NT2/D1 (cell line): ENCODE measurements at places on chromosomes 12 and 14.

- DNase-seq = no peak
Measured at GRCh38 chr12:27822076-27822712, 42.2 kb upstream of the MANSC4 start.

- DNase-seq = no peak
Measured at GRCh38 chr12:122875590-122876220, 20.2 kb downstream of the VPS37B start.

GRCh38 chr12:6547987-6548386, 7.9 kb downstream of the IFFO1 start:
- DNase-seq = peak; percentile 88

DNA sequence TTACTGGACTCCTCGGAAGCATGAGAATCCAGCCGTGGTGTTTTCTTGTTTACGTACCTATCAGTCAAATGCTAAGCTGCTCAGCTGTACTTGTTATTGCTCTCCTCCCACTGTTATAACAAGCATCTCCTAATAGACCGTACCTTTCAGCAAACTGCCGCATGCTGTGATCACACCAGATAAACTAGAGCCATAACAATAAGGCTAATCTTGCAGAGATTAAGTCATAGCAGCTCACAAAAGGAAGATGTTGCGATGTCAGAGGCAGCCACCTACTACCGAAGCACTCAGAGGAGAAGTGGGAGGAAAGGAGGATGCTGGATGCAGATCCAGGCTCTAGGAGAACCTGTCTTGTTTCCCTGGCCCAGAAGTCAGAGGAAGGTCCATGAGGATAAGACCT, 196.0 kb downstream of the GALC start:
- peak; percentile 27 for DNase-seq

- no peak for DNase-seq
Measured at GRCh38 chr14:50977863-50978528, 33.7 kb upstream of the PYGL start.

- DNase-seq = no peak
Measured at GRCh38 chr12:34335819-34336262, 313.5 kb downstream of the ALG10 start.

GRCh38 chr12:113874999-113875561, 91.0 kb downstream of the RBM19 start:
- no peak for DNase-seq

GRCh38 chr12:54145844-54146243, 42.9 kb downstream of the SMUG1 start:
- DNase-seq = no peak

DNA sequence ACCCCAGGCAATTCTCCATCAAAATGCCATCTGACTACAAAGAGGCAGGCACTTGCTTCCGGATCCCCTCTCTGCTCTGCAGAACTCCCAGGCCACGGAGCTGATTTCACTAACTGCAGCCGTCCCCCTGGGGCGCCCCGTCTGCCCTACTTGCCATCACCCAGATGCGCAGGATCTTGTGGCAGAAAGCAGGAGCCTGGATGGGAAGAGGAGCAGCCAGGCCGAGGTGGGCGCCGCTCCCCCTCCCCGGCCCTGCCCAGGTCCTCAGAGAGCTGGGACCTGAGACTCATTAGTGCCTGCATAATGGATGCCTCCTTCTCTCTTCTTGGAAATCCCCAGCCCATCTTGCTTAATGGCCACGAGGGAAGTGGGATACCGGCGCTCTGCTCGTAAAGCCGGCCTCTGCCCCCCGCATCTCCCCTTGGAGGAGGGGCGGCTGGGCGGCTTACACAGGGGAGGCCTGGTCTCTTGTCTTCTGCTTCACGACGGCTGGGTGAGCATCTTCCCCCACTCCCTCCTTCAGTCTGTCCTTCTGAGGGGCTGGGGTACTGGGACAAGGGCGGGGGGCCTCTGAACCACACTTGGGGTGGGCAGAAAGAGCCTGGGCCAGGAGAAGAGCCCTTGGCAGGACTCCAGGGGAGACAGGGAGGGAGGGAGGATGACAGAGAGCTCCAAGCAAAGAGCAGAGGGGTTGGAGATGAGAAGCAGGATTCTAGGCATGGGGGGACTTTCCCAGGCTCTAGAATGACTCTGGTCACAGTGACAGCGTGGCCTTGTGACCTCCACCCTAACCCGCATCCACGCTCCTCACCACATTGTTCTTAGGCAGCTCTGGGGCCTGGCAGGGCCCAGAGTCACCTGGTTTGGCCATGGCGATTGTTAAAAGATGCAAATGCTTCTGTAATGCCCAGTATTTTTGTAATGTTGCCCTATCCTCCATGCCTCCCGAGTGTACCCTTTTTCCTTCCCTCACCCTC, 19.4 kb upstream of the EML1 start:
- no peak for DNase-seq

- no peak for DNase-seq
Measured at GRCh38 chr12:53744751-53745150, 7.0 kb downstream of the CISTR start.
